ENCODE measurements at places on chromosomes 2 and 18.
A peak's percentile ranks its signal among the peaks of the same experiment; 100 is the strongest.

DNA sequence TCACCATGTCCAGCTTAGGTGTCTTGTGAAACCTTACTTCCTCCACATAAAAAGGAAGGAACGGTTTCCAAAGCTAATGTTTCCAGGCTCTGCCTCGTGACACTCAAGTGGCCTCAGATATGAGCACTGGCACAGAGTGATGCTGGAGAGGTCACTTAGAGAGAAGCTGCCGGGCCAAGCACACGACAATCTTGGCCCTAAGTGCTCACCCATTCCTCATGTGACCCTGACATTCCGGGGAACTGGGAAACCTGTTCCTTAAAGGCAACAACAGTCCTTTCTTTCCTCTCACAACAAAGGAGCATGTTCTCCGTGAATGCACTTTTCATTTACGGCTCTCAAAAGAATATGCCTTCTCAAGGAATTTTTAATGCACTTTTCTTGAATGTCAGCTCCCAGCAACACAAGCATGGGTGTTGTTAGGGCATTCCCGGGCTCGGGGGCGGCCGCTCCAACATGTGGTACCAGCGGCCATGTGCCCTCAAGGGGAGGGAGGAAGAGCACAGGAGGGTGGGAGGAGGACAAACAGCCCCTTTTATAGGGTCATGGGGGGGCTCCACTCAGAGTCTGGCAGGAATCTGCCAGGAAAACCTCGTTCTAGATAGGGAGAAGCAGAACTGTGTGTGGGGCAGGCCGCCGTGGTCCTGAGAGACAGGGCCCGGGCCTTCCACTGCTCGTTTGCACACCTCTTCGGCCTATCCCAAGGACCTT is 118.6 kb downstream of the MBP start:
- DNase-seq = no peak

GRCh38 chr2:120461092-120461491 is 115.2 kb downstream of the INHBB start:
- no peak for DNase-seq

DNA sequence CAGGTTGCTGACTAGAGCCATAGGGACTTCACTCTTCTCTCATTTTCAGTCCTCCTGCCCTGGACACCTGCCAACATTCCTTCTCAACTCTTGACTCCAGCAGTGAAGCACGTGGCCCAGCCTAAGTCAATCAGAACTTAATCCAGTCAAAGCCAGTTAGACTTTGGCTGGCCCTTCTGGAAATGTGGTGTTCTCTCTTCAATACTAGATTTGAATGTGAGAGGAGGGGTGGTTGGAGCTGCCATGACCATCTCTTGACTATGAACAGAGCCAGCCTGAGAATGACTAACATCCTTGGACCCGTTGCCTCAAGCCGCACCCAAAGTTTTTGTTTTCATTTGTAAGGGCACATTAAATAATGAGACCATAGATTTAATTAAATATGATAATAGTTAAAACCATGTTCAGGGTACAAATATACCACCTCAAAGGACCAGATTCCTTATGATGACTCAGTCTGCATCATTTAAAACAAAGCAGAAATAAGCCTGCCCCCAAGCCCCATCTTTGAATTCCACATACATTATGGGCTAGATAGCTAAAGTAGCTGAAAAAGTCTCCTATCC is 49.7 kb upstream of the RASGRP3 start:
- DNase-seq = no peak

DNA sequence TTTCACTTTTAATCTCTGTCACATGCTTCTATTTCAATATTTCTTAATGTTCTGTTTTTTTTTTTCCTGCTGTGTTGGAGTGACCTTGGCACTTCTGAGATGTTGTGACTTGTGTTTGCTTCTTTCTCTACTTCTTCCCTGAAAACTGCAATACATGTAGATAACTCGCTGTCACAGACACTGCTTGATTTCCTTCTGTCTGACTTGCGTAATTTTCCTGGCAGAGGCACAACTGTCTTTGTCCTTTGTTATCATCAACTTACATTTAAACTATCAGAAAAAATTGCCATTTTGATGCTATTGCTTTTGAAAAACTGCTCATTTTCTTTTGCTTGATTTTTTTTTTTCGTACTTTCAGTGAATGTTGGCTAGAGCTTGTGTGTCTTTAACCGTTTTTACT is 69.0 kb downstream of the BABAM2 start:
- no peak for DNase-seq

DNA sequence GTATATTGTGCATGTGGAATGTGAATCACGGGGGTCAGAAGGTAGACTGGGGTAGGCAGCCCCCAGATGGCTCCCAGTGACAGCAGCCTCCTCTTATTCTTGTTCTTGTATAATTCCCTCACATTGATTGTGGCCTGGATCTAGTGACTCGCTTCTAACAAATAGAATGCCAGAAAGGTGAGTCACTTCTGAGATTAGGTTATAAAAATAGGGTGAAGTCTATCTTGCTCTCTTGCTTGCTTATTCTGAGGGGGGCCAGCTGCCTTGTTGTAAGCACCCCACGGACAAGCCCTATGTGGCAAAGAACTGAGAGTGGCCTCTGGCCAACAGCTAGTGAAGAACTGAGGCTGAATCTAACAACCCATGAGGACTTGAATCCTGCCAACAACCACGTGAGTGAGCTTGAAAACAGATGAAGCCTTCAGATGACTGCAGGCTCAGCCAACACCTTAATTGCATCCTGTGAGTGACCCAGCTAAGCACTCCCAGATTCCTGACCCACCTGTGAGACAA is 15.6 kb upstream of the RMND5A start:
- DNase-seq = no peak

GRCh38 chr18:42052122-42052708 is 97.2 kb downstream of the PIK3C3 start:
- no peak for DNase-seq

DNA sequence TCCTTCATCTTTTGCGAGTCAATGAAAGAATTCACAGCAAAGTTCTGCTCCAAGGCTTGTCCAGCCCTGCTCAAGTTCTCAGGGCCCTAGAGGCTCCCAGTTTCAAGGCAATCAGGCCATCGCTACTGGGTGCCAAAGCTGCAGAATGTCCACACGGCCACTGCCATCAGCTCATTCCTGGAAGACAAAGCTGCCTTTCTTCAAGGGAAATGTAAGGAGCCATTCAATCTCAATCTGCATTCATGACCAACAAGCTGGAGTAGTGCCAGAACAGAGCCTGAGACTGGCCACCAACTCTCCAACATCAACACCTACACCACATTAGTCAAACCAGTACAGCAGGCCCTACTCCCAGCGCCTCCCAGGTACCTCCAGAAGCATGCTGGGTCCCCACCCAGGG is 202.2 kb downstream of the TCF4 start:
- DNase-seq = no peak

DNA sequence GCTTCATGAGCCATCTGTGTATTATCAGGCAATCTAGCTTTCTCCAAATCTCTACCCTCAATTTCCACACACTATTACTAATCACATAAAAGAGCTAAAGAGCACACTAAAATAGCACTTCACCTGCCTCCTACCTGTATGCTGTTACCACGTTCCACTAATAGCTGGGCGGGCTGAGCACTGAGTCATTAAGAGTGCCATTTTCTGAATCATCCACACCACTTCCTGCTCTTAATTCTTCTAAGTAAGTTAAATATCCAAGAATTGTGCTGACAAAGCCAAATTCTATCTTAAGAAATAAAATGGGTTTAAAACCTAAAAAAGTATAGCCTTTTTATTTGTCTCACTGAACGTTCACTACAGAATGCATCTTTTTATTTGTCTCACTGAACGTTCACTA is 35.7 kb downstream of the NOL10 start:
- no peak for DNase-seq

DNA sequence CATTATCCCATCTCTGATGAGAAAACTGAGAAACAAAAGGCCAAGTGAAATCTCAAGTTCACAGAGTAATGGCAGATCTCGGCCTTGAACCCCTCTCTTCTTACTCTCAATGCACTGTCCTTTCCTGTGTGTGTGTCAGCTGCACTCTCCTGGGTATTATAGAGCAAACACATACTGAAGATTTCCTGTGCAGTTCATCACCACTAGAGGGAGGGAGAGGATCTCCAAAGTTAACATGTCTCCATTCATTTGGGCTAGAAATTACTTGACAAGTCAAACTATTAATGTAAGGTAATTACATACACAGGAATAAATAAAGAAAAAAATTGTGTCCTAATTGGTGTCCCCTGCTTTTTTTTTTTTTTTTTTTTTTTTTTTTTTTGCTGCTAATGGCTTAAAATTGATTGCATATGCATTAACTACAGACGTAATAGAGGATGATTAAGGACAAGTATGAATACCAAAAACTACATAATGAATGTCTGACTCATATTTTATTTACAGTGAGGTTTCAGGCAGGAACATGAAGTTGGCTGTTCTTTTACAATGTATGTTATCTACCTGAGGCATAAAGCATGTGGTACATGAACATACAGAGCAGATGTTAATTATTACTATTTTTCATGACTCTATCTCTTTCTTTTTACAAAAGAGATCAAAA is 269.2 kb downstream of the NYAP2 start:
- peak; percentile 19 for DNase-seq

GRCh38 chr2:120920454-120921148 is 184.9 kb downstream of the GLI2 start:
- no peak for DNase-seq

DNA sequence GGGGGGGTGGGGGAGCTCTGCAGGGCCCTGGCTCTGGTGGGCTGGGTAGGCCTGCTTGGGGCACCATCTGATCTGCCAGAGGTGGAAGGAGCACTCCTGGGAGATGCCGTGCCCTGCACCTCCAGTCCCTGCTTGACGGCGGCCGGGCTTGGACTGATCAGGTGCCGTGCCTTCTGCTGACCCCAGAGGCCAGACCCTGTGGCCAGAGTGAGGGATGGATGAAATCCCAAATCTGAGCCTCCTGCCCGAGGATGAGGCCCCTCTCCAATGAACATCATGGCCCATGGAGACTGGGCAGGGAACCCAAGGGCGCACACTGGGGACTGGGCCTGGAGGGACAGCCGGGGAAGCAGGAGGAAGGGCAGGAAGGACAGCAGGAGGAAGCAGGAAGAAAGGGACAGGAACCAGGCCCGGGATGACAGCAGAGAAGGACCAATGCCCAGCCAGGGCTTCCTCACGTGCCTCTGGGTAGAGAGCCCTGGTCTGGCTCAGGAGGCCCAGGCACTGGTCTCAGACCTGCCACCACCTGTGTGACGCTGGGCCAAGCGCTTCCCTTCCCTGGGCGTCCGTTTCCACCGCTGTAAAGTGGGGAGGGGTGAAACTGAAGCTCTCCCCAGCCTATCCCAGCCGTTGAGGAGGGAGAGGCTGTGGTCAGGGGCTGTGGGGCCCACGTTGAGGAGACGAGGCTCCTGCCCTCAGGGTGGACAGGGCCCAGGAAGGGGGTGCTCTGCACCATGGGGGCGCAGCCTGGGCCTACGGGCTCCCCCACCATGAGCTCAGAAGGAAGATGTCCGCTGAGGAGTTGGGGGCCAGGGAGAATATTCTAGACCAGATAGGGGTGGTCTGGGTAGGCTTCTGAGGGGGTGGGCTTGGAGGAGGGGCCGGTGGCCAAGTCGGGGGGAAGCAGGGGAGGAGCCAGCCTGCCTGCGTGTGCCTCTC is 1.0 kb upstream of the GPR35 start:
- no peak for DNase-seq

GRCh38 chr2:10096641-10097040 is 16.4 kb upstream of the CYS1 start:
- DNase-seq = no peak

GRCh38 chr18:60249388-60249787 is 123.2 kb downstream of the MC4R start:
- no peak for DNase-seq

- no peak for DNase-seq
Measured at GRCh38 chr2:151021747-151022452, 239.8 kb downstream of the RBM43 start.

- DNase-seq = no peak
Measured at GRCh38 chr2:238912228-238912915, 64.5 kb downstream of the TWIST2 start.

All from NCI-H1930 (cell line).